ENCODE measurements at places on chromosomes 2 and 18.

DNA sequence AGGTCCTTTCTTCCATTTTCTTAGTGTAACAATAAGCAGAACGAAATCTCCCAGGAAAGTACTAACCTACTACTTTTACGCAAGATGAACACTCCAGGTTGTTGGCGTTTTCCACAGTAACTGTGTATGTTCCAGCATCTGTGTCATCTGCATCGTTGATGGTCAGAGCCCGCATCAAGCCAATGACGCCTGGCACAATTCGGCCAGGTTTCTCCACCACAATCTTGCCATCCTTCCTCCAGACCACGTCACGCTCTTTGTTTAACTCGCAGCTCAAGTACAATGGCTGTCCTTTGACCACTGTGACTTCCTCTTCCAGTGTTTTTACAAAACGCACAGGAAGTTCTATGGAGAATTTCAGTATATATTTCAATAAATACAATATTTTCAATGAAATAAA is 155.6 kb downstream of the PLEKHA3 start:
- no peak for DNase-seq

- DNase-seq: no peak
Measured at GRCh38 chr2:179057737-179058136, 7.8 kb upstream of the CCDC141 start.

- no peak for DNase-seq
Measured at GRCh38 chr2:46471-47345, at the start of gene FAM110C. Gene FAM110C, minus strand, starts transcription at chr2:46505. Its CDS starts 120 bp downstream, at chr2:46385.

DNA sequence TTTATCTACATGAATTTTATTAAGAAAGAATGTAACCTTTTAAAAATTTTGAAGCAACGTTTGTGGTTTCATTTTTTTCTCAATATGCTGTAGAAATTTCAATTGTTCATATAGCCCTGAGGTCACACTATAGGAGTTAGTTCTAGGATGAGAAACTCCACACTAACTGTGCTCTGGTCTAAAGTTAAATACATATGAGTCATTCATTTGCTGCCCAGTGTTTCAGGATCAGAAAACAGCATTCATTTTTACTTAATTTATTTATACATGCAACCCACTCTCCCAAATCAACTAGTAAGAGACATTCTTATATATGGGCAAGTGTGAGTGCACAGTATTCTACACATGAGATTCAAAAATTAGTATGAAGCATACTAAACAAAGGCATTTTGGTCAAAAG is 137.9 kb downstream of the DOCK10 start:
- no peak for DNase-seq

- DNase-seq: no peak
Measured at GRCh38 chr2:227579791-227580190, 18.9 kb upstream of the SCYGR2 start.

GRCh38 chr2:195458936-195459335 is 198.1 kb upstream of the SLC39A10 start:
- DNase-seq: no peak

DNA sequence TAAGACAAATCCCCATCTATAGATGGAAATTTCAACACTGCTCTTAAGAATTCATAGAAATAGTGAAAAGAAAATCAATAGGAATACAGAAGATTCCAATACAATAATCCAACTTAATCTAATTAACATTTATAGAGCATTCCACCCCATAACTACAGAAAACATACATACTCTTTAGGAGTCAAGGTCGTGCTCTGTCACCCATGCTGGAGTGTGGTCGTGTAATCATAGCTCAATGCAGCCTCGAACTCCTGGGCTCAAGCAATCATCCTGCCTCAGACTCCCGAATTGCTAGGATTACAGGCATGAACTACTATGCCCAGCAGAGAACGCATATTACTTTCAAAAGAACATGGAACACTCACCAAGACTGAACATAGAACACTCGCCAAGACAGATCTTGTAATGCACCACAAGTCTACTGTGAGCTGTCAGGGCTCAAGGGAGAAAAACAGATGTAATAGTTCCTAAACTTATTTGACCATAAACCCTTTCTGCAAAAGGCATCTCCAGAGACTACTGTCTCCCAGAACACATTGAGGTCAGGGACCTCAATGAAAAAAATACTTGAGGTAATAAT is 14.1 kb downstream of the MEMO1 start:
- no peak for DNase-seq

GRCh38 chr2:53217250-53217649 is 550.4 kb upstream of the CHAC2 start:
- DNase-seq: no peak

DNA sequence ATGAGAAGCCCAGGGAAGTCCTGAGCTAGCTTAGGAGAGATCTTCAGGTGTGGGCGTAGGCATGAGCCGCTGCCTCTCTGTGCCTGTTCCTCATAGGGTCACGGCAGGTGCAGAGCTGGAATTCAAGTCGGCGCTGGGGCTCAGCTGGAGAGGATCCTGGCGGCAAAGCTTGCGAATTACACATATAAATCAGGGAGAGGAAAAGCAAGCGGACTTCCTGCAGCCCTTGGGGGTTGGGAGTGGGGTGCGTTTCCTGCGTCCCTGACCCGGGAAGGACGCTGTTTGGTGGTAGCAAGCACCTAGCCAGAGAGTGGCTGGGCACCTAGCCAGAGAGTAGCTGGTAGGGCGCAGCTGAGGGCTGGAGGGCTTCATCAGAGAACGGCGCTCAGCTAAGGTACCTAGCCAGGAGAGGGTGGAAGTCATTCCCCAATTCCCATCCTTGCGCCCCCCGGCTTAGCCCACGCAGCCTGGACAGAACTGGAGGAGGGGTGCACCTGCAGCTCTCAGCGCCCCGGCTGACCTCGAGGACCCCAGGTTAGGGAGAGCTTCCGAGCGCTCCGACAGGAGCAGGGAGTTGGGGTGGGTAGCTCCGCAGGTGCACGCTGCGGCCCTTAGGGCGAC is 459 bp upstream of the EFR3B start:
- no peak for DNase-seq

DNA sequence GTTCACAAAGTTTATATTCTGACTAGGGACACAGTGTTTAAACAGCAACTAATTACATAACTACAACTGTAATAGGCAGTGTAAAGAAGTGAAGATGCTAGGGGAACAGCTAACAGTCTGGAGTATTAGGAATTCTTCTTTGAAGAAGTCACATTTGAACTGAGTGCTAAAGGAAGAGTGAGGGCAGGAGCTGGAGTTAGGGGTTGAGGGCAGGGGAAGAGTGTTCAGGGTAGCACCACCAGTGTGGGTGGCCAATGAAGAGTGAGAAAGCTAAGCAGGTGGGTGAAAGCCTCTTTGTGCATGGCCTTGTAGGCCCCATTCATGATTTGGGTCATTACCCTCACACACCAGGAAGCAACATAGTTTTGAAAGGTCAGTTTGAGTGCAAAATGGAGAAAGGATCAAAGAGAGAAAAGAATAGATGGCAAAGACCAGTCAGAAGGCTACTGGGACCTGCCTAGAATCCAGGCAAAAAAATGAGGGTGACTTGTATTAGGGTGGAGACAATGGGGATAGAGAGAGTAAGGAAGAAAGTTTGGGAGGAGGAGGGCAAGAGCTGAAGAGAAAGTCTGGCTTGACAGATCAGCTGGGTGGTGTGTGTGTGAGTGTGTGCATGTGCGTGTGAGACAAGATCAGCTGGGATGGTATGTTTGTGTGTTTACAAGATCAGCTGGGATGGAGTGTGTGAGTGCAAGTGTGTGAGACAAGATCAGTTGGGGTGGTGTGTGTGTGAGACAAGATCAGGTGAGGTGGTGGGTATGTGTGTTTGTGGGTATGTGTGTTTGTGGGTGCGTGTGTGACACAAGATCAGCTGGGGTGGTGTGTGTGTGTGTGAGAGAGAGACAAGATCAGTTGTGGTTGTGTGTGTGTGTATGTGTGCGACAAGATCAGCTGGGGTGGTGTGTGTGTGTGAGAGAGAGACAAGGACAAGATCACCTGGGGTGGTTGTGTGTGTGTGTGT is 43.6 kb upstream of the AGPS start:
- DNase-seq: no peak

DNA sequence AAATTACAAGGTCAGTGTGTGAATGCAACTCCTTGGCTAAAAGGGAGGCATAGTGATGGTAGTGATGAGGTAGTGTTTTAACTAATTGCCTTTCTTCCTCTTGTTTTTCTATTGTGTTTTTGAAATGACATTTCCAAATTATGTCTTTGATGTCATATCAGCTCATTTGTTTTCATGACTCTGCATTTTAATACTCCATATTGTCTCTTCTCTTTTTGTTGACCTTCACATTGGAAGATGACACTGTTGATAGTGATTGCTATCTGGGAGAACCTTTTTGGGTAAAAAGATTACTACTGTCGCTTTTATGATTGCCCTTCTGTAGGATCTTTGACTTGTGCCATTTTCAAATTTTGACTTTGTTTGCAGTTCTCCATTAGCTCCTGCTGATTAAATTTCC is 3.0 kb downstream of the GIGYF2 start:
- no peak for DNase-seq

GRCh38 chr2:168286535-168286934 is 39.1 kb upstream of the STK39 start:
- no peak for DNase-seq

DNA sequence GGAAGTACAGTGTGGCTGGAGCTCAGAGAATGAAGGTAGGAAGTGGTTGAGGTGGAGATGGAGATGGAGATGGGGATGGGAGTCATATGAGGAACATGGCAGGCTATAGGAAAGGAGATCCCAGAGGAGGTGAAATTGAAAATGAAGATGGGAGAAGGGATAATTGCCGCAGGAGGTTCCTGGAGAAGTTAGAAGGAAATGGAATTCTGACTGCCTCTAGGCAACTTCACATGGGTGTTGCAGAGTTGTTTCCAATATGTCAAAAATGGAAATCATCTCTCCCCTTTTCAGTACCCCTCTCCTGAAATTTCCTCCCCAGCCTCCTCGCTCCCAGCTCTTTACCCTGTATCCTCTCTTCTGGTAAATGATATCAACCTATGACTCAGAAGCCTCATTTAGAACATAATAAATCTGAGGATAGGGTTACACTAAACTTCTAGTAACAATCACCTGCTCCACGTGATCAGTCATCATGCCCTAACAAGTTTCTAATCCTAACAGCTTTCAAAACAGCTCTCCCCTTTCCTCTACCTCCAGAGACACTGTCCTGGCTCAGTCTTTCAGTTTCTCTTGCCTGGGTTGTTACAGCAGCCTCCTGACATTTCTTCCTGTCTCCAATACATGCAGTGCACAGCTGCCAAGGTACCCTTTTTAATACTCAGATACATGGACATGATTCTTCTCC is 201.9 kb upstream of the RBMS1 start:
- DNase-seq: no peak

GRCh38 chr2:168465594-168465993 is 9.5 kb downstream of the CERS6 start:
- no peak for DNase-seq

All from Kasumi-1 (cell line).